ENCODE measurements at places on chromosomes 3 and 15.

- DNase-seq, result no peak
Measured at GRCh38 chr3:71593106-71593505, 9.6 kb upstream of the FOXP1 start.

GRCh38 chr3:79052054-79052681 is 715.6 kb downstream of the ROBO1 start:
- no peak for DNase-seq

GRCh38 chr3:100008081-100008698 is 106.1 kb downstream of the FILIP1L start:
- DNase-seq, result no peak

DNA sequence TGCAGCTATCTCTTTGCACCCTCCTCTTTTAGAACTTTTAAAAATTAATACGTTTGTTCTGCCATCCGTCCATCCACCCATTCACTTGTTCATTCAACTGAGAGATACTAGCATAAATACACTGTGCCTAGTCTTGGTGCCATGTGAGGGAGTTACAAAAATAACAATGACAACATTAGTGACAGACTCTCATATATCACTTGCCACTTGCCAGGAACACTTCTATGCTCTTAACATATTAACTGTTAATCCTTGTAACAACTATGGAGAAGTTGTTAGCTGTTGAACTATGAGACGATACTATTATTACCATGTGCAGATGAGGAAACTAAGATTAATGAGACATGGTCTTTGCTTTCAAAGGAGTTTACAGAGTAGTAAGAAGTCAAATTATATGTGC is 33.6 kb downstream of the RPL39L start:
- DNase-seq, result no peak

DNA sequence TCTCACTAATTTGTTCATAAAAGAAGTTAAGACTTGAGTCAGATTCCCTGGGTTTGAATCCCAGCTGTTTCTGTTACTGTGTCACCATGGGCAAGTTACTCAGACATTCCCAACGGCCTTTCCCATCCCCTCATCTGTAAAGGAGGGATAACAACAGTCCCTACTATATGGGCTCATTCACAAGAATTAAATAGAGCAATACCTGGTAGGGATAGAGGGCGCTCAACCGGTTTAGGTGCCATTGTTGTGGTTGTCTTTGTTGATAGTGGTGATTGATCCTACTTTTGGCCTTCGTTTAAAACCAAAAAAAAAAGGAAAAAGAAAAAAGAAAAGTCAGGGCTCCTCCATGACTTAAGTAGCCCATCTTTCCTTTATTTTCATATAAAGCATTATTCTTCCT is 563.1 kb downstream of the GRM7 start:
- no peak for DNase-seq

DNA sequence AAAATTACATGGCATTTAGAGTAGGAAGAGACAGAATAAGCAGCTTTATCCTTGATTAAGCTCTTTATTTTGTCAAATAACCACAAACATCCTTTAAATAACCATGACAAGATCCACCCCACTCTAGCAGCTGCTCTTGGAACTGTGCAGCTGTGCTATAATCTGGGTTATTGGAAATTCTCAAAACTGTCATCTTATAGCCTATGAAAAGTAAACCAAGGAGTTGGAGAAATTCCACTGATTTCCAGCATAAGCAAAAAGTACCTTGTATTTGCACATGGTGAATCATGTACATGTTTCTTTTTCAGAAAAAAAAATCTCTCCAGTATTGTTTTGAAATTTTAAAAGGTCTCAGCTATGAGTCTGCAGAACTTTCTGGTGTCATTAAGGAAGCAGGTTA is 88.8 kb upstream of the ABI3BP start:
- DNase-seq, result no peak

DNA sequence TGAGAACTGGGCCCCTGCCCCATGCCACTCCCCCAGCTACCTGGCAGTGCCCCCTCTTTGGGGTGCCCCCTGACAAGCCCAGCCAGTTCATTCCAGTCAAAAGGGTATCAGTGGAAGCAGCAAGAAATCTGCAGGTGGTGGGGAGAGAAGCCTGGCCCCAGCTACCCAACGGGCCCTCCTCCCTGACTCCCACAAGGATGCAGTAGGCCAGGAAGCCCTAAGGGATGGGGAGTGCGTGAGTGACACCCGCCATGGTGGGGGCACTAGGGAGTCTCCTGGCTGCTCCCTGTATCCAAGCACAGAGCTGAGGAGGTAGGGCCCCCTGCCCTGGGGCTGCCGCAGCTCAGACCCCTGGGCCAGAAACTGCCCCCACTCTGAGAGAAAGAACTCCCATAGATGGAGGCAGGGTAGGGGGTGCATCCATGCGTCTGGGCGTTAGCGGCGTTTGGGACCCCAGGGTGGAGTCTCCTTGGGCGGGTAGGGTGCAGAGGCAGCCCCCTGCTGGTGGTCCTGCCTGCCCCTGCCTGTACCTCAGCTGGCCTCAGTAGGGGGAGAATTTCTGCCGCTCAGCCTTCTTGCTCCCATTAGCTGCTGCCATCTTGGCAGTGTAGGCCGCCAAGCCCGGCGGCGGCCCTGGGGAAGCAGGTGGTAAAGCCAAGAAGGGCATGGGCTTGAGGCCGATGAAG is 2.5 kb downstream of the GPR62 start:
- no peak for DNase-seq

DNA sequence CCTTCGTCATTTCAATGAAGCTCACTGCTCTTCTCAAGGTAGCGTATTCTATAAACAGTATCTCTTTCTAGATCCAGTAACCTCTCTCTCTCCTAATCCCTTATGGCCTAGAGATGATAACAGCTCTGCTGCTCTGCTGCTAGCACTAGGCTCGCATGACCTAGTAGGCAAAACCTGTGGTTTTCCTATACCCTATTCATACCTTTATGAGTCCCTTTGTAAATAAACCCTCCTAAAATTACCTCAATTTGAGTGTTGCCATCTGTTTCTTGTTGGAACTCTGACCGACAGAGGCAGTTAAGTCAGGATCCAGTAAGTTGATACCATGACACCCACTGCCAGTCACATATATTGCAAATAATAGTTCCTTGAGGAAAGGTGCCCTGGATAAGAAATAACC is 7.3 kb downstream of the CCDC14 start:
- DNase-seq, result no peak

DNA sequence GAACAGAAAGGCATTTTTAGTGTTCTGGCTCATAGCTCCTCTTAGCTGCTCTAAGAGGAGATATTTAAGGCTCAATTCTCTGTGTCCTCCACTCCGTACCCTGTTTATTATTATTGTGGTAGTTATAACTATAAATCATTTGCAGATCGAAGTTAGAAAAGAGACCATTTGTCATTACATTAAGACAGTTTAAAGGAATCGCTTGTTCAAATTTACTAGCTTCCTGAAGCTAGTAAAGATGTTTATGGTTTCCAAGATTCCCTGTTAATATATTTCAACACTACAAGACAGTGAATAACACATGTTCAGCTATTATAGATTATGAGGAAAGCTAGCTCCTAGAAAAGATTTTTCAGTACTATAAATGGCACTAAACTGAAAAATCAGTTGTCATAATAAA is 12.6 kb downstream of the ATXN7 start:
- DNase-seq, result no peak

DNA sequence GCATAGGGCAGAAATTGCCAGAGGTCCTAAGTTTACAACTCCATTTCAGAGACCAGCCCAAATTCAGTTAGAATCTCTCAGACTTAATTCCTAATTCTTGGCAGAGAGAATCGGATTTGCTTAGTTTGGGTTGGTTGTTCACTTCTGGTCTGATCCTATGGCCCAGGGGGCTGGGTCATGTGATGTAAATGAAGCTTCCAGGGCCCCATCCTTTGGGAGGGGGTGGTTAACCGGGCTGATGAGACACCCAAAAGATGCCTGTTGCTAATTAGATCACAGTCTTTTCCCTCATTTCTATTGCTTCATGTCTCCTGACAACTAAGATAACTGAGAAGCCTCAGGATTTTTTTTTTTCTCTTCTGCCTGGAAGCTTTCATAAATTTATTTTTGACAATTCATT is 11.1 kb upstream of the ZNF620 start:
- no peak for DNase-seq

DNA sequence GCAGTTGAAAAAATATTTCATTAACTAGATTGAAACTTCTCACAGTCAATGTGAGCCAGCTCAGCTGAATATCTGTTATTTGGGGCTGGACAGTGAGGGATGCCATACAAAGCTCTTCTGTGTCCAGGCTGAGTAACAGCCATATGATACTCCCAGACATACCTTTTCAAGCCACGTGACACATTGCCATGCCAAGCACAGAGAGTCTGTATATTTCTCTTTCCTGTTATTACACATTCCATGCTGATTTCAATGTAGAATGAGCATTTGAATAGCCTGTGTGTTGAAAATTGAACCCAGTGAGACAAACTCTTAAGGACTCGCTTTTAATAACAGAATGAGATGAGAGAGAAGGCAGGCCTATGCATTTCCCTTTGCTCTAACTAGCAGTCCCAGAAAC is 334.7 kb upstream of the RASGRP1 start:
- no peak for DNase-seq

- DNase-seq, result no peak
Measured at GRCh38 chr3:40079203-40079846, 230.2 kb upstream of the EIF1B start.

- no peak for DNase-seq
Measured at GRCh38 chr15:92733934-92734521, 78.5 kb upstream of the FAM174B start.

DNA sequence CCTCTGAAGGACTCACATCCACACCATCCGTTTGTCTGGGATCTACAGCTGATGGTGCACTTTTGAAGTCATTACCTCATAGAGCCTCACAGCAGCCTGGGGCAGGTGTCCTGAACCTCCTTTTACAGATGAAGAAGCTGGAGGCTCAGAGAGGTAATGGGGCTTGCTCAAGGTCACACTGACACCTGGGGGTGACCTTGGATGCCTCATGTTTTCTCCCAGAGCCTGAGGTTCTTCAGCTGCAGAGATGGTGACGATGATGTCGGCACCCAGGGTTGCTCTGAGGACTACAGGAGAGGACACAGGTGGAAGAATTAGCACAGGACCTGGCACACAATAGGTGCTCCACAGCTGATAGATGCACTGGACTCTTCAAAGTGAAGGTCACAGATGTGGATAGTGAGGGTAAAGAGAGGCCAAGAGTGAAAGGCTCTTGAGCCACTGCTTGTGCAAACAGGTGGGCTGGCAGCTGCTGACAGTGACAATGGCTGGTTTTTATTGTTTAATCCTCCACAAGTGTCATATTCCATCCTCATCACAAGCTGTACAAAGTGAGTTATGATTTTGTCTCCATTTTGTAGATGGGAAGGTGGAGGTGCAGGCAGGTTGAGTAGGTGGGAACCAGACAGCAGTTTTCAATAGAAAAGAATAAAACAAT is 17.4 kb upstream of the ATP2B2 start:
- DNase-seq, result no peak

DNA sequence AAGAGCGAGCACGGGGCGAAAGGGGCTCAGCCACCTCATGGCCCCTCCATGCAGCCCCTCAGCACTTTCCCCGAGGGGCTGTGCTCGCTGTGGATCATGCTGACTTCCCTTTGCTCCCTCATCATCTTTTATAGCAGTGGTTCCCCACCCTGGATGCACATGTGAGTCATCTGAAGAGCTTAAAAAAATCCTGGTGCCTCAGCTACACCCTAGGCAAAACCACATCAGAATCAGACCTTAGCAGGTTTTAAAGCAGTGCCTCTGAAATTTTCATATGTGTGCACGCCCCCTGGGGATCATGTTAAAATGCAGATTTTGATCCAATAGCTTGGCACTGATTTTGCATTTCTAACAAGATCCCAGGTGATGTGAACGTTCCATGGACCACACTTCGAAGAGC is 50.9 kb downstream of the FEM1B start:
- DNase-seq, result no peak

DNA sequence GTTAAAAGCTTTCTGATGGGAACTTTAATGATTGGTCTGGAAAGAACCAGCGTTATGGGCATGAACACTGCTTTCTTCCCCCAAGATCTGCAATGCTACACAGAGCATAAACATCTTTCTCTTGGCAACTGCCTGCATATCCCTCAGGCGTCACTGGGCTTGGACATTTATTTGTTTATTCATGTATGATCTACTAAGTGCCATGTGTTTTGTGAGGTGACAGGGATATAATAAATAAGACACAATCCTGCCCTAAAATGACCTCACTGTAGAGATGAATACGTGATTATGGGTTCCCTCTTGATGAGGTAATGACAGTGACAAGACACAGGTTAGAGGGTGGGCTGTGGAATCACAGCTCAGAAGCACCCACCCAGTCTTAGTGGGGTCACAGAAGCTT is 485.3 kb downstream of the PDCD6IP start:
- DNase-seq, result no peak

GRCh38 chr3:102444101-102444500 is 9.3 kb downstream of the ZPLD1 start:
- no peak for DNase-seq

GRCh38 chr3:107414325-107414964 is 37.2 kb downstream of the CCDC54 start:
- DNase-seq, result no peak

GRCh38 chr3:142706321-142707127 is 17.3 kb upstream of the TRPC1 start:
- DNase-seq, result no peak

- no peak for DNase-seq
Measured at GRCh38 chr15:61112231-61112630, 116.9 kb downstream of the RORA start.

GRCh38 chr15:93261845-93262244 is 172.8 kb upstream of the RGMA start:
- DNase-seq, result no peak

- DNase-seq, result no peak
Measured at GRCh38 chr3:41608347-41608746, 353.6 kb downstream of the ULK4 start.

DNA sequence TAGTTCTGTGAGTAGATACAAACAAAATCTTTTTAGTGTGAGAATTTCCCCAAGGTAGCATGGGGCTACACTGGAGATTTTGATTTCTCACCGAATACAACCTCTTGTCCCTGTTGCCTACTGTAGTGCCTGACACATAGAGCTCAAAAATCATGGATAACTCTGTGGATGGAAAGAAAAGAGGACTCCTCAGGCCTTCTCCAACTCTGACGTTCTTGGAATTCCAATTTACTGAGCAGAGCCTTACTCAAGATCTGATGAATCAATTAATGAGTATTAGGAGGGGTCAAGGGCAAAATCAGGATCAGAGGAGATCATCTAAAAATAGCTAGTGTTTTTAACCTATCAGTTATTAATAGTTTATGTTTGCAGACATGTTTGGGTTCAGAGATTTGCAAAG is 46.7 kb upstream of the PYDC2 start:
- no peak for DNase-seq

DNA sequence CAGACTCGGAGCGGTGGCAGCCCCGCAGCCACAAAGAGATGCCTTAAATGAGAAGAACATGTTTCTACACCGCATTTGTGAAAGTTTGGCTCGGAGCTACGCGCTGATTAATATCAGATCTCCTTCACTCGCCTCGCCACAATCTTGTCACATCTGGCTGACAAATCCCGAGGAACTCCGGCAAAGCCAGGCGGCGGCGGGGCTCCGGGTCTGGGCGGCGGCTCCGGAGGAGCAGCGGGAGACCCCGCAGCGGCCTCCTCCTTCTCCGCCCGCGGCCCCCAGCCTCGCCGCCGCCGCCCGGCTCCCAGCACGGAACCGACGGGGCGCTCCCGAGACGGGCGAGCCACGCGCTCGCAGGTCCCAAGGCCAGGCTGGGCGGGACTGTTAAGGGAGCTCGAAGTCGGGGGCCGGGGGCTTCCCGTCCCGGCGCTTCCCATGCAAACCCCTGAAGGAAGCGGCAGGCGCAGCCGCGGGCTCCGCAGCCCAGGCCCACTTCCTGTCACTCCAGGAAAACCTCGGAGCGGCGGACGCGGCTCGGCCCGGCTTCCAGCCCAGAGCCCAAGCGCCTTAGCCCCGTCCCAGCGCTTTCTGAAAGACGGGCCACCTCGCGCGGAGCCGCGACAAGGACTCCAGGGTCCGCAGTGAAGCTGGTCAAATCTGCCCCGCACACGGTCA is 1.2 kb downstream of the BNC1 start:
- no peak for DNase-seq

Measured in stimulated activated CD4-positive, alpha-beta T cell treated with anti-CD3 and anti-CD28 coated beads, Interleukin-12 subunit alpha, Interleukin-12 subunit beta, amount 100 ng/mL, for 4 hours (primary cell).